ENCODE measurements at places on chromosomes 12 and 14. TPM values are rescaled to one million over a fixed set of nuclear protein-coding genes. Genes with fewer than 3 reads are reported as not detected.

DNA sequence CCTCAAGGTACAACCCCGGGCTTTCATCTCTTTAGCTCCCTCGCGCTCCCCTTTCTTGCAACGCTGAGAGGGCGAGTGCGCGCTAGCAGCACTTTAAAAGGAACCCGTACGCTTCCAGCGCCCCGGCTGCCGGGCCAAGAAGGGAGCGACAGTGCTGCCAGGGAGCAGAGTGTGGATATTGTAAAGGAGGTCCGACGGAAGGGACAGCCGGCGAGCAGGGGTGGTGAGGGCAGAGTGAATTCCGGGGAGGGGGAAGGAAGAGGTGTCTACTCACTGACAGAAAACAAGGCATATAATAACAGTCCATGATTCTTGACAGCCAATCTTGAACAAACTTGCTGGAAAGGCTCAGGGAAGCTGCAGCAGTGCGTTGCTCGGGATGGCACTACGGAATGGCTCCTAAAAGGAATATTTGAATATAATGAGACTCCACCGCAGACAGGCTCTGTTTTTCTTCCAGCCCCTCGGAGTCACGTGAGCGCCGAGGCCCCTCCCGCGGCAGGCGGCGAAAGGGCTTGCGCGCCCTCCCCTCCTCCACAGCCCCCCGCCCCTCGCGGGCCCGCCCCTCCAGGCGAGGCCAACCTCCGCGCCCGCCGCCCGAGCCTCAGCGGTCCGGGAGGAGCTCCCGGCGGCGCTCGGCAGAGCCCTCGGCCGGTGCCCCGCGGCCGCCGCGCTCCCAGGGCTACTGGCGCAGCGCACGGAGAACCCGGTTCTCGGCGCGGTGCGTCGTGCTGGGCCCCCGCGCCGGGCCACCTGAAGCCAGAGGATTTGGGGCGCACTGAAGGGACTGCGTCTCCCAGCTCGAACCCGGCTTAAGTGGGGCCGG, 3.4 kb downstream of the BMP4 start:
- peak; percentile 64 for DNase-seq

DNA sequence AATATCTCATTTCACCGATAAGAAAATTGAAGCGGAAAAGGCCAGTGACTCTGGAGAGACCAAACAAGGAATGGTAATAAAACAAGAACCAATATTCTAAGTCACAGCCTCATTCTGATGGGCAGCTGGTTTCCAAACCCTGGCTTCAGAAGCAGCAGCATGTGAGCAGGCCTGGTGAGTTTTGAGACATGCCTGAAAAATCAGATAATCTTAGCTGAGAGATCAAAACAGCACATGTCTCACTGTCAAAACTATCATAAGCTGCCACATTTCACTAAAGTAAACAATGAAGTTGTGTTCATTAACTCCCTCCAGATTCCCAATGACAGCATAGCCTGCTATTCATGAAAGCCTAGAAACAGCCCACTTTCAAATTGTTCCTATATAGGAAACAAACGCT, 36.5 kb downstream of the CIT start:
- DNase-seq: no peak

DNA sequence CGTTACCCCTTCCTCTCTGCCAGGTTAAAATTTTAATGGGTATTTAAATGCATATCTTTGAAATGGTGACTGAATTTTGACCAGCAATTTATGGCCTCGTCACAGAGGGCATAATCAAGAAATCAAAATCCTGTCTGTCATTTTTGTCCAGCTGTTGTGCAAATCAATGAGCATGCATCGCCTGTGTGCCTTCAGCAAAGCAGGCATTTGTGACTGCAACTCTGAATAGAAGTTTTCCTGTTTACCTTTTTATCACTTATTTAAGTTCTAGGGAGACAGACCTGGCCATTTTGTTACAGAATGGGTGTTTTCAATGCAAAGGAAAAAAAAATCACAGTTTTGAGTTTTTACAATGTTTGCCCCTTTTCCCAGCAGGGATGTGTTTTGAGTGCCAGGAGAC, 107.4 kb downstream of the PPM1A start:
- no peak for DNase-seq

DNA sequence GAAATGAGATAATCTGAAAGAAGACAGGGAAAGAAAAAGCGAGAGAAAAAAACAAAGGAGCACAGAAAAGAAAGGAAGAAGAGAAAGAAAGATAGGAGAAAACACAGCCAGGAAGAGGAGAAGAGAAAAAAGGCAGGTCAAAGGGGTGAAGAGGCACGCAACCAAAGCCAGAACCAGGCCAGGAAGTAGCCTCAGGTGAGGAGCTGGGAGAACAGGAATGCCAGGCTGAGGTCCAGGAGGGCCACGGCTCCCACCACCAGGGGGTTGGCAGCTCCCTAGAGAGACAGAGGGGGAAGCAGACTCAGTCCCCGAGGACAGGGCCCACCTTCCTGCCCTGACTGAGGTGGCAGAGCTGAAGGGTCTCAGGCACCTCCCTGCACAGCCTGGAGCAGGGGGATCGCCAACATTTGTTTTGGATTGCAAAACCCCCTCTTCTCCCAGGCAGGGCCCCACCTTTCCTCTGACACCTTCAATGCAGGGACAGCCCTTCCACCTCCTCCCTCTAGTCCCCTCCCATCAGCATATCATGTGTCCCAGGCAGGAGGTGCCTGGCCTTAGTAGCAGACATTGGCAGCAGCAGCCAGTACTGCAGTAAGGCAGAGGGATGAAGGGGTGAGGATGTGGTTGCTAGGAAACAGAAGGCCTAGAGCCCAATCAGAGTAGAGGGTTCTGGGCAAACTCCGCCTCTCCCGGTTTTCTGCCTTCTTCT, 2.0 kb upstream of the AP1G2 start:
- DNase-seq: no peak

DNA sequence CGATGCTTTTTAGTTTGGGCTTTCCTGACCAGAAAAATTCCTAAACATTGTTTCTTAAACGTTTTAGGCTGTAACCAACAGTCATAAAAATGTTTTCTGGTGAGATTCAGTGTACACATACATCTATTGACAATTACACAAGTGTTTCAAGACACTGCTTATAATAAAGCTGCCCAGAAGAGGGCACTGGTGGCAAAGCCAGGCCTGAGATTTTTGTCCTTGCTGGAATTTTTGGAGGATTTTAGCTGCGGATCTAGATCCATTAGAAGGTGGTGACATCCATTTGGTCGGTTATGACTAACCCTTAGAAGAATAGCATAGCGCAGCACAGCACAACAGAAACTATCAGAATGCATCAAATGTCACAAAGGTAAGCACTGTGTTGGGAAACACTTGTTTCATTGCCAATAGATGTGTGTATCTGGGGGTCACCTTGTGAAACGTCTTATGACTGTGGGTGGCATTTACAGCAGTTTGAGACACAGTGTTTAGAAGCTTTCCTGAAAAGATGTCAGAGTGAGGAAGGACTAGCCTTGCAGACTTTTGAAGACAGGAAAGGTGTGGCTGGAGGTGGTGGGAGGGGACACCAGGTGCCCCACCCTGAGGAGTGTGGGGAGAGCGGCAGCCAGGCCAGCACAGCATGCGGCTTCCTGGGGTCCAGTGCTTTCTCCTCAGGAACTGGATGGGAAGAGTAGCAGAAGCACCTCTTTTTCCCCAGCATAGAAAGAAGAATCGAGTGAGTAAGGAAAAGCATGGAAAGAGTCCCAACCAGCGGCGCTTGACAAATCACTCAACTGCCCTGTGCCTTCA, 54.7 kb upstream of the FKBP4 start:
- peak; percentile 13 for DNase-seq

DNA sequence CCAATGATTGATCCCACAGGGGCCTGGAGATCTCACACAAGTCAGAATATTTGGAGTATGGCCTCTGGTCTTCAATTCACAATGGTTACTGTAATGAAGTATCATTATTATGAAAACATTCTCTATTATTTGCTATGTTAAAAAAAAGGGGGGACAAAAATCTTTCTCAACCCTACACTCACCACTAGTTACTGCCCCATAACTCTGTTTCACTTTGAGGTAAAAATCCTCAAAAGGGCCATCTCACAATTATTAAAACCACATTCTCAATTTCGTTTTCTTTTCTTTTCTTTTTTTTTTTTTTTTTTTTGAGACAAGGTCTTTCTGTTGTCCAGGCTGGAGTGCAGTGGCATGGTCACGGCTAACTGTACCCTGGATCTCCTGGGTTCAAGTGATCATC, 59.6 kb upstream of the KCNC2 start:
- DNase-seq: no peak

The ACACB gene
- total RNA-seq: 1.7 TPM

- no peak for DNase-seq
Observed at GRCh38 chr14:64634558-64634957, 69.7 kb upstream of the PLEKHG3 start.

DNA sequence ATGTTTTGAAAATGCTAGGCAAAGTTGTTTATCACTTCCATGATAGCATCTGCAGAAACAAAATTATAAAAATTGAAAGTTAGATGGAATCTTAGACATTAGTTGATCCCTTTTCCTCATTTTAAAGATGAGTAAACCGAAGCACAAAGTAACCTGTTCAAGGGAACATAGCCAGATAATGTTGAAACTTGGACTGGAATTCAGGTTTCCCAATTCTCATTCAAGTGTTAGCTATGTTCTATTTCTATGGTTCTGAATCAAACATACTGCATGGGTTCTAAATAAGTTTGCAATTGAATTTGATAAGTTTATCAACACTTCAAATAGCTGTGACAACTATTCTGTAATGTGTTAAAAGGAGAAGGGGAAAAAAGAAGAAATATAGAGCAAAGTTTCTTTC, 122.4 kb upstream of the SOX5 start:
- DNase-seq: no peak

DNA sequence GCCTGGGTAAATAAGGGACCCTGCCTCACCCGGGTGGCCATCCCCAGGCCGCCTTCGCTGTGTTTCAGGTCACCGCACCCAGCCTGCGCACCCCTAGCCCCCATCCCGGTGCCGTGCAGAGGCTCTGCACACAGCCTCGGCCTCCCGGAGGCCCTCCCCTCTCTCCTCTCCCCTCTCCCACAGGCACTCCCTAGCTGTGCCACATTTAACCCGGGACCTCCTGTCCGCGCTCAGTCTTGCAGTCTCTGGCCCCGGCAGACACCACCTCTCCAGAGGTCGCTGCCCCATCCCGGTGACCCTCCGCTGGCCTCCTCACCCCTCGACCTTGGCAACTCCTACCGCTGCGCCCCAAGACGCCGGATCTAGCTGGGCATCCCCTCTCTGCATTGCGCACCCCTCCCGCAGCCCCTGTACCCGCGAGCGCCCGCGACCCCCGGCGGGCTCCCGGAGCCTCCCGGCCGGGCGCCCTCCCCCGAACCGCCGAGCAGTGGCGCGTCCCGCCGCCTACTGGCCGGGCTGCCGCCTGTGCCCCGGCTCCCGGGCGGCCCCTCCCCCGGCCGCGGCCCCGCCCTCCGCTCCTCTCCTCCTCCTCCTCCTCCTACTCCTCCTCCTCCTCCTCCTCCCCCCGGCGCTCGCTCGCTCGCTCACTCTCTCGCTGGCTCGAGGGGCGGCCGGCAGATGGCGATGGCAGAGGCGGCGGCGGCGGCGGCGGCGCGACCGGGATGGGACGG, 120.7 kb downstream of the AACS start:
- DNase-seq: peak; percentile 55

The KRT80 gene
- total RNA-seq: 2.8 TPM

DNA sequence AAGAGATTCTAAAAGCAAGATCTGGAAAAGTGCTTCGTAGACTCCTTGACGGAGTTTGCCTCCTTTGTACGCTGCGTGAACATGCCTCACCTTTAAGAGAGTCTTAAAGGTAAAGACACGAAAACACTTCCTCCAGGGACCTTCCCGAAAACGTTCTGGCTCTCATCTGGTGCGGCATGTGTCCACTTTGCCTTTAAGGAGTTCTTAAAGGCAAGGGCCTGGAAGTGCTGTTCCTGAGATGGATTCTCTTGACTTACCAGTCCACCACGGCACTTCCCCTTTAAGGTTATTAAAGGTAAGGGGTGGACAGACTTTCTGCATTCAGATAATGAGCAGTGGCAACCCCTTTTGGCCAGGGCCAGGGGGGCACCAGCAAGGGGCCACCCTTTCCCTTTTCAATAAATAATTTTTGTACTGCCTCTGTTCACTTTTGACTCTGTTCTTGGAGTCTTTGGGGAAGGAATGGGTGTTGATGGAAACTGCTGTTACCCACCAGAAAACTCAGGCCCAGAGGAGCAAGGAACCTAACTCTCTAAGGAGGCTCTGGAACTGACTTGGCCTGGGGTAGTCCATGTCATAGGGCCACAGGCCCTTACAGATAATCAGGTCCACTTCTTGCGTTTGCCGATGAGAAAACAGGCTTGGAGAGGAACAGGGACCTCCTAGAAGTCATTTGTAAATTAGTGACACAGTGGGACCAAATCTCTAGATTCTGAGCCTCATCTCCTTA, 4.4 kb downstream of the REM2 start:
- DNase-seq: peak; percentile 67

The DTX3 gene
- total RNA-seq: 18.3 TPM

The OR10G2 gene
- total RNA-seq: not detected

The FOXN4 gene
- not detected for total RNA-seq

The DPY19L2 gene
- total RNA-seq: 7.3 TPM

The MYO1H gene
- total RNA-seq: not detected

GRCh38 chr12:52740584-52740983, 36.6 kb downstream of the KRT76 start:
- no peak for DNase-seq

DNA sequence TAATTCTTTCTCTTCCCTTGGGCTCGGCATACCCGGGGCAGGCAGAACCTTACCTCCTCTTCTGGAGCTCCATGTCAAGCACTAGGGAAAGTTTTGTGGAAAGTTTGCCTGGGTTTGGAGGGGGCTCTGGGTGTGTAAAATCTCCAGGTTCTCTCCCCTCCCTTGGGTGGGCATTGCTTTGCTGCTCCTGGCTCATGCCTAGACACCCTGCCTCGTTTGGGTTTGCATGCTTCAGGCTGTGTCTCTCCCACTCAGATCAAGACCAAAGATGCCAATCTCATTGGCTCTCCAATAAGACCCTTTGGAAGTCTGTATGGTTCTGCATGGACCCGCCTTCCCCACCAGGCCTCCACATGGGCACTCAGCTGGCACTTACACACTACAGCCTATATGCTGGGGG, 6.2 kb upstream of the KRT2 start:
- DNase-seq: no peak

DNA sequence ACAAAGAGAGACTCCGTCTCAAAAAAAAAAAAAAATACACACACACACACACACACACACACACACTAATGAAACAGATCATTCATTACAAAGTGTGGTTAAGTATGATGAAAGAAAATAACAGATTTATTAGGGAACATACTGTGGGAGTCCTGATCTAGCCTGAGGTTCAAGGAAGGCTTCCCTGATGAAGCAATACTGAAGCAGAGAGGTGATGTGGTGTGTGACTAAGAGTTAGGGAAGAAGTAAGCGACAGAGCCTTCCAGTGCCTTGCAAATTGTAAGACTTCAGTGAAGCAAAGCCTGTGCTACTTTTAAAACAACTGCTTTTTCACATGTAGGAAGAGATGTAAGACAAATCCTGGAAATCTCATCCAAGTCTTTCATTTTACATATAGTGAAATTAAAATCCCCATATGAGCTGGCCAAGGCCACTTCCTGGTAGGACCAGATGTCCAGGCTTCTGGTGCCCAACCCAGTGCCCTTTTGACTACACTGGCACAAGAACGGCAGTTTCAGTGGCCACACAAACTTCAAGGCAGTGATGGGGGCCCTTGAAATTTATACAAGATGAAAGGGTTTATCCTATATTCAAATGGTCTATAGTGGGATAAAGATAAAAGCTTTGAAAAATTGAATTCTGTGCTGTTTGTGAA, 86.2 kb downstream of the STON2 start:
- DNase-seq: peak; percentile 23

All from astrocyte (in vitro differentiated cells and primary cell).